Sigmoid colon (tissue), 7 donors: ENCODE measurements at places on chromosomes 2 and 18. TPM values are rescaled to one million over a fixed set of nuclear protein-coding genes. Genes with fewer than 3 reads are reported as not detected.

GRCh38 chr2:68119504-68119903 is 38.2 kb upstream of the PNO1 start:
- DNase-seq: no peak
- no peaks in the 10 kb centered on the region for H3K27me3 ChIP-seq
- H3K4me3 ChIP-seq: no peak overlapping the region
- H3K36me3 ChIP-seq: no peaks in the 10 kb centered on the region
- H3K27ac ChIP-seq: no peak overlapping the region
- H3K4me1 ChIP-seq: peaks cover 6% of the 10 kb centered on the region

DNA sequence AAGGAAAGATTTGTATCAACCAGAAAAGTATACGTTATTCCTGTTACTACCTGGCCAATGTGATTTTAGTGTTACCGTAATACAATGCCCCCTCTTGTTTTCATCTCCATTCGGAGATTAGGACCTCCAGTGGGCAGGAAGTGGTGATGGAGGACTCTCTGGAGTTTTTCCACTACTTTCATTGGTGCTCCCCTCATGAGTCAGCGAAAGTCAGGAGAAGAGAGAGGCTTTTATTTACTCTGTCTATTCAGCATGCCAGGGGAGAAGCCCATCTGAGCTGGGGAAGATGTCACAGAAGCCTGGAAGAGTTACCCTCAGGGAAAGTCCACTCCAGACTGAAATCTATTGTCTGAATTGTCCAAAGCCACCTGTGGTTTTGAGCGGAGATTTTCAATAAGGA is 88.2 kb upstream of the THUMPD2 start:
- H3K4me1 ChIP-seq: peaks cover 5% of the 10 kb centered on the region
- H3K27ac ChIP-seq: no peak overlapping the region
- H3K4me3 ChIP-seq: no peak overlapping the region
- H3K27me3 ChIP-seq: no peaks in the 10 kb centered on the region

DNA sequence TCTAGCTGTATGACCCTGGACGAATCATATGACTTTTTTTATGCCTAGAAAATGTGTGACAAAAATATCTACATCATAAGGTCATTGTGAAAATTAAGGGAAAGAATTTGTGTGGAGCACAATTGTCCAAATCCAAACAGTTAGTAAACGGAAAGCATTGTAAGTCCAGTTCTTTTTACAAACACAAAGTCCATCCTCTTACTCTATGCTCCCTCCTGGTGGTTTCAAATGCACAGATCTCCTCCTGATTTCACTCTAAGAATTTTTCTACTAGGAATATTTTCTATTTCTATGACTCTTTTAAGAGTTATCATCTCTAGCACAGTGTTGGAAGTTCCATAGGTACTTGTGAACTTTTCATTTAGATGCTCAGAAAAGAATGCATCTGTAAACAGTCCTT is 125.2 kb upstream of the ARL5A start:
- H3K4me1 ChIP-seq: no peaks in the 10 kb centered on the region
- H3K27me3 ChIP-seq: no peaks in the 10 kb centered on the region
- H3K36me3 ChIP-seq: no peaks in the 10 kb centered on the region
- H3K4me3 ChIP-seq: no peak overlapping the region
- no peak for DNase-seq

DNA sequence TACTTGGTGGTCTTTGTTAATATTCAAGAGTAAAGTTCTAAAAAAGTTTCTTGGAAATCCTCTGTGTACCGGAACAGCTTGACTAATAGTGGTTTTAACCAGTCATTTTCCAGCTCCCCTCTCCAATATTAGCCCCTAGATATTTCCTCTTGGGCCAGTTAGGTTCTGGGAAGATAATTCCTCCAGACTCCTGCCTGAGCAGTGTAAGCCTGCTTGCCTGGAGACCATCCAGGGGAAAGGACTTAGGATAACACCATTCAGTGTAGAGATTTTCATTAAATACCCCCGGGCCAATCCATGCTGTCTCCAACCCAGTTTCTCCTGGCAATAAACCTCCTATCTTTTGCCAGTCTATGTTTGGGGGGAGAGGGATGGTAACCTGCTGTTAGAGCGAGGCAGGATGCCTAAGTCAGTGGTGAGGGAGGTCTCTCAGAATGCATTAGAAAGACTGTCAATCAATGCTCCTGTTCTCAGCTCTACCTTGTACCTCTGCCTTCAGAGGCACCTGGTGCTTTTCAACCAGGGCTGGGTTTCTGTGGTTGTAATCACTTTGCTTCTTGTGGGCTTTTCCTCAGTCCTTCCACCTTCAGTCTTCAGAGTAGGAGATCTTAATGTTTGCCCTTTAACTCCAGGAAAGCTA is 186.4 kb downstream of the RNF152 start:
- H3K27ac ChIP-seq: no peak overlapping the region
- H3K4me1 ChIP-seq: no peaks in the 10 kb centered on the region
- no peaks in the 10 kb centered on the region for H3K36me3 ChIP-seq
- no peak overlapping the region for H3K4me3 ChIP-seq
- H3K27me3 ChIP-seq: no peaks in the 10 kb centered on the region

DNA sequence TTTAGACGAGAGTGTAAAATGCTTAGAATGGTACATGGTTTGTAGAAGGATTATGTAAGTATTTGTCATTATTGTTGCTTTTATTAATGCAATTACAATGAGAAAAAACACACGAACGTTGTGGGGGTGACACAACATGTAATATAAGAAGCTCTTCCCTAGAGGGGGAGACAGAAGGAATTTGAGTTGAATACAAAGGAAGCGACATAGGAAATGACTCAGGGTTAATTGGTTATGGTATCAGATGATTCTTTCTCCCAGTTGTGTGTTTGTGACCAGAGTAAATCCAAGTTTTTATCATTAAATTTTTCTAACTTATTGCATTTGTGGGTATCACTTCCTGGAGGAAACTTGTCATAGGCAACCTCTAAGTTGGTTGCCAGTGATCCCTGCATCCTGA is 625.6 kb upstream of the CDH2 start:
- no peaks in the 10 kb centered on the region for H3K4me1 ChIP-seq
- no peaks in the 10 kb centered on the region for H3K36me3 ChIP-seq
- no peak overlapping the region for H3K27ac ChIP-seq

GRCh38 chr2:190785334-190785733 is 95.3 kb upstream of the GLS start:
- H3K4me3 ChIP-seq: no peak overlapping the region
- H3K4me1 ChIP-seq: no peaks in the 10 kb centered on the region
- H3K36me3 ChIP-seq: no peaks in the 10 kb centered on the region

DNA sequence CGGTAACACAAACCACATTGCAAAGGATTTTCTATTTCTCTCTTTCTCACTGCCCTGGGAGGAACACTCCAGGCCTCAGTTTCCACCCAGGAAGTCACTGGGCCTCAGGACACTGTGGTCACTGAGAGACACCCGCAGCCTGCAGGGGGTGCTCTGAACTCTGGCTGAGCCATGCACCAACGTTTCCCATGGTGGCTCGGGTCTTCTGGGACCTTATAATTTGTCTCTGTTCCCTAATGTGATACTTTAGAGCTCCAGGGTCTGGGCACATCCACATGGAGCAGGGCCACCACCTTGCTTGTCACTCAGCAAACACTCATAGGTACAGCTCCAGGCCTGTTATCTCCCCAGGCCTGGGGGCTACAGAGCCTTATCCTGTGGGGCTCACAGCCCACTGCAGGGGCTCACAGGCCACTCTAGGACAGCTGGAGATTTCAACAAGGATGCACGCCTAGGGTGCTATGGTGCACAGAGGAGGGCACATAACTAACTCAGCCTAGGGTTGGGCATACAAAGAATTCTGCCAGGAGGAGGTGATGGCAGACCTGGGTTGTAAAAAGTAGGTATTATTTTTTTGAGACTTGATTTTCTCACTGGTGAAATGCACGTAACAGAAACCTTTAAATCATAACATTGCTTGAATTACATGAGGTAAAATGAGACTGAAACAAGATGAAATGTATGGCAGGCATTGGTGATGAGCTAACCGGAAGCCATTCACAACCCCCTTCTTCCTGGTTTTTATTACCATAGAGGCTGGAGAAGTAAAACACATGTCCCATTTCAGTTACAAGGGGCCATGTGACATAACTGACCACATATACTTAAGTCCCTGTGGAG is 3.0 kb upstream of the HS1BP3 start:
- H3K27me3 ChIP-seq: no peaks in the 10 kb centered on the region
- no peak overlapping the region for H3K27ac ChIP-seq

DNA sequence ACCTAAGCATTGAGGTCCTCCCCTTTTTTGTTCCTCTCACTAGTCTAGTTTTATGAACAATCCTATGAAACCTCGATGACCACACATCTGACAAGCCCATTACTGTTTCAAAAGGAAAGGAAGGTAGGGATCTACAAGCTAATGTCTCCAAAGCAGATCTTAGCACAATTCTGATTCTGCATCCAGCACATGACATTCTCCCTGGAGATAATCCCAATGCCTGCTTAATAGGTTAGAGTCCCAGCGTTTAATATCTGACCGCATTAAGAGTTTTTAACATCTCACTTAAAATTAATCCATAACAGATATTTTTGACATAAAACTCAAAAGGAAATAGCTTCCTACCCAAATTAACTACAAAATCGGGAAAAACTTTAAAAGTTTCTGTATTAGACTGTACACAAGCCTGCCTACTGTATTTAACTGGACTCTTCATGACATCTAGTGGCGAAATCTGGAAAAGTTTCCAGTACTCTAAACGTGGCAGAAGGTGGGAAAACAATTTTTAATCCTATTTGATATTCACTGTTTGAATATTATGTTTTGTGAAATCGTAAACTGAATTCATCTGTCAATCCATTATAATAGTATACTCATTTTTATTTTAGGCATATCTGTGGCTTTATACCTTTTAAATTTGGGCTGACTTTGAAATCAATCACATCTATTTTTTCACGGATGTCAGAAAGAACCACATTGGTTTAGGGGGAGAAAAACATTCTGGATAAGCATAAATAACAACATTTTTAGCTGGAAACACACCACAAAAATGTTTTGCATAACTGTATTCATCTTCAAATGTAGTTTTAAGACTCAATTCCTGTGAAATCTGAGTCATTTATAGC is 62.4 kb downstream of the TXNL1 start:
- no peaks in the 10 kb centered on the region for H3K27me3 ChIP-seq
- H3K4me1 ChIP-seq: no peaks in the 10 kb centered on the region
- DNase-seq: no peak
- no peak overlapping the region for H3K27ac ChIP-seq
- H3K36me3 ChIP-seq: no peaks in the 10 kb centered on the region

DNA sequence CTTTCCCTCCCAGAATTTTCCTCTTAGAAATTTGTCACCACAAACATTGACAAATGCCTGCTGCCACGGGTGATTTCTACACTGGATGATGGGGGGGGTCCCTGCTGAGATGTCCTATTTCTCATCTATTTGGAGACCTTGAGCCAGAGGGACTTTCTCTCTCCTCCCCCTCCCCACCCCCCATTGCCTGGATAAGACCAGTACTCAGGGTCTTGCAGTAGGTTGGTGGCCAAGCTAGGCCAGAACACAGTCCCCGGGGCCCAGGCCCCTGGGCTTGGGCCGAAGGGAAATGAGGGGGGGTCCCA is 560 bp upstream of the DUSP2 start:
- H3K36me3 ChIP-seq: no peaks in the 10 kb centered on the region
- H3K4me3 ChIP-seq: no peak overlapping the region
- no peaks in the 10 kb centered on the region for H3K4me1 ChIP-seq
- no peaks in the 10 kb centered on the region for H3K27me3 ChIP-seq
- DNase-seq: no peak

GRCh38 chr2:104434318-104434792 is 419.6 kb upstream of the POU3F3 start:
- H3K27me3 ChIP-seq: no peaks in the 10 kb centered on the region
- H3K4me1 ChIP-seq: no peaks in the 10 kb centered on the region
- no peak overlapping the region for H3K4me3 ChIP-seq
- no peaks in the 10 kb centered on the region for H3K36me3 ChIP-seq
- H3K27ac ChIP-seq: no peak overlapping the region

GRCh38 chr18:62784966-62785413 is 69.6 kb downstream of the PHLPP1 start:
- peak overlapping the region; percentile 54 for H3K27ac ChIP-seq
- no peaks in the 10 kb centered on the region for H3K36me3 ChIP-seq
- DNase-seq: peak; percentile 72

GRCh38 chr18:23280844-23281243 is 145.6 kb downstream of the CABLES1 start:
- no peak for DNase-seq
- H3K36me3 ChIP-seq: no peaks in the 10 kb centered on the region
- H3K4me1 ChIP-seq: no peaks in the 10 kb centered on the region
- no peak overlapping the region for H3K27ac ChIP-seq

- H3K4me3 ChIP-seq: no peak overlapping the region
- no peak overlapping the region for H3K27ac ChIP-seq
- peaks cover 26% of the 10 kb centered on the region for H3K27me3 ChIP-seq
- H3K4me1 ChIP-seq: no peaks in the 10 kb centered on the region
These were observed 2.0 kb downstream of the TMEM163 start for GRCh38 chr2:134716721-134717243.

- no peak overlapping the region for H3K27ac ChIP-seq
- H3K4me1 ChIP-seq: no peaks in the 10 kb centered on the region
- no peak for DNase-seq
- H3K27me3 ChIP-seq: no peaks in the 10 kb centered on the region
- H3K4me3 ChIP-seq: no peak overlapping the region
These were observed 17.9 kb downstream of the NRXN1 start for GRCh38 chr2:51013933-51014526.

DNA sequence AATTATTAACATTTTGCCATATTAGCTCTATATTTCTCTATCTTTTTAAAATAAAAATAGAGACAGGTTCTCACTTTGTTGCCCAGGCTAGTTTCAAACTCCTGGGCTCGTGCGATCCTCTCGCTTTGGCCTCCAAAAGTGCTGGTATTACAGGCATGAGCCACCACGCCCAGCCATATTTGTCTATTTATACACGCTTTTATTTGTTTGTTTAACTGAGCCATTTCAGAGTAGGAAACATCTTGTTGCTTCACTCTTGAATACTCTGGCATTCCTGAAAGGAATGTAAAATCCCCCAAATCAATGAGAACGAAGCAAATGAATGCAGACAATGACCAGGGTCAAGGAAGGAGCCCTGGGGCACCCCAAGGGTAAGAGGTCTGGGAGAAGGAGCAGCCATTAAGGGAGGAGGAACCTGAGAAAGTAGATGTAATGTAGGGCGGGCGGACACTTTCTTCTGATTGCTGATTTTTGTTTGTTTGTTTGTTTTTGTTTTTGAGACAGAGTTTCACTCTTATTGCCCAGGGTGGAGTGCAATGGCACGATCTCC is 31.7 kb upstream of the RAB1A start:
- H3K4me1 ChIP-seq: peaks cover 9% of the 10 kb centered on the region
- no peak overlapping the region for H3K4me3 ChIP-seq
- H3K36me3 ChIP-seq: no peaks in the 10 kb centered on the region
- no peak overlapping the region for H3K27ac ChIP-seq

RAB6C gene
- total RNA-seq: not detected

GPR75 gene
- total RNA-seq: 3.6 TPM

CD8A gene
- 0.36 TPM for total RNA-seq

SCG2 gene
- 11.1 TPM for total RNA-seq

SLC9A4 gene
- total RNA-seq: not detected

DSG1 gene
- not detected for total RNA-seq

AGAP1 gene
- total RNA-seq: 18.6 TPM
